ENCODE measurements at places on chromosomes 4 and X.

- no peak for DNase-seq
Measured at GRCh38 chrX:120999413-120999812, 13.9 kb upstream of the CT47A1 start.

- DNase-seq = no peak
Measured at GRCh38 chr4:62133977-62134376, 933.9 kb downstream of the ADGRL3 start.

- peak; percentile 65 for DNase-seq
Measured at GRCh38 chr4:36351082-36351666, 69.8 kb downstream of the DTHD1 start.

DNA sequence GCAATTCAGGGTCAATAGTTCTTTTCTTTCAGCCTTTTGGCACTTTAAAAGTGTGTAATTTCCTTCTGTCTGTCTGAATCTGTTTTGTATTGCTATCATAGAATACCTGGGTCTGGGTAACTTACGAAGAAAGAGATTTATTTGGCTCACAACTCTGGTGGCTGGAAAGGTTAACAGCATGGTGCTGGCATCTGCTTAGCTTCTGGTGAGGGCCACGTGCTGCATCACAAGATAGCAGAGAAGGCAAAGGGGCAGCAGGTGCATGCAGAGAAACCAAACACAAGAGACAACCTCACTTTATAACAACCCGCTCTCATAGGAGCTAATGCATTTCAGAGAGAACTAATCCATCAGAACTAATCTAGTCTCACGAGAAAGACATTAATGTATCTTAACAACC is 18.8 kb downstream of the RGN start:
- DNase-seq = no peak

- DNase-seq = no peak
Measured at GRCh38 chrX:155053656-155054055, 17.3 kb downstream of the CMC4 start.

DNA sequence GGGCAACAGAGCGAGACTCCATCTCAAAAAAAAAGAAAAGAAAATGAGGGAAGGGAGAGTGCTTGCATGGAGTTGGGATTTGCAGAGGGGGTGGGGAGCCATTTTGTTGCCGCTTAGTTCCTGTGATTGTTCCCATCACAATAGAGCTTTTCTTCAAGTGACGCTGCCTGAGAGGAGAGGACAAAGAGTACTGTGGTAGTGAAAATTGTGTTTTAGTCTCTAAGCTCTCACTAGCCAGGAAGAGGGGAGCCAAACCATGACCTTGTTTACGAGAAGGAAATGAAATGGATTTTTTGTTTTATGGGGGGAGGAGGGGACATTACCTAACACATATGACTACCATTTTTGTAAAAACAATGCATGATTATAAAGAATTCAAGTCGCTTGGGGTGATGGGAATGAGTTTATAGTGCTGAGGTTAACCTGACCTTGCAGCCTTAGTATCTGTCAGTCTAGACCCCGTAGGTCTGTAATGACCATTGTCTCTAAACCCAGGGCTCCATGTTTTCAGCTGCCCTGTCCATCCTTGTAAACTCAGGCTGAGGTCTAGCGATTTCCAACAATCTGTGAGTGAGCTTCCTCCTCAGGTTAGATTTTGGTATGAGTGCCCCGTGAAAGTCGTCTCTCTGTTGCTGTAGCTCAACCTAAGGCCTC is 18.8 kb downstream of the SRD5A3 start:
- DNase-seq = no peak

- DNase-seq = no peak
Measured at GRCh38 chrX:103585411-103586313, at the start of gene TCEAL4. TCEAL4 (plus strand) TSS chrX:103585515; CDS start chrX:103586676, 1,161 bp downstream.

DNA sequence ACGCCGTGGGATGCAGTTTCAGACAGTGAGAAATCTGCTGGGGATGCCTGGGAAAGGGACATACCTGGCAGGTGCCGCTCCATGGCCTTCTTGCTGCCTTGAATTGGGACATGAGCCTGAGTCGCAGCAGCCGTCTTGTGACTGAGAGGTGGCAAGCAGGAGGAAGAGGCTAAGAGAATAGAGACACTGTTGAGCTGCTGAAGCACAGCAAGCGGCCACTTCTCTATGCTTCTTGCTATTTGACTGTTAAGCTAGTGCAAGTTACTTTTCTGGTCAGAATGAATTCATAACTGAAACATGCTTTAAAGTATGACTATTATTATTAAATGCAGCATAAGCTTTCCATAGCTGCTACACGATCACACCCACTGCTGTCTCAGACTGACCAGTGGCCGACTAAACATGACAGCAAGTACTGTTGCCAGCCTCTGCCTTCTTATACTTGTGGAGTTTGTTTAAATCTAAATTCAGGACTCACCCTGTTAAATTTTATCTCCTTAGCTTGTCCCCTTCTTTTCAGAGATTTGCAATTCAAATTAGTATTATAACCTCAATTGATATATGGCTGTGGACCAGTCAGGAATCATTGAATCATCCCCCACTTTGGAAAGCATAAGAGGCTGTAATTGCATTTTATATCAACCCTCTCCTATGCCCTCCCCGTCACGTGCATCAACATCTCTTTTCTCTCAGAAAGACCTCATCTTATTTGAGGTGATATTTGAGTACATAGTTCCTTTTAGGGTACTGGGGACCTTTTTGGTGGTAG is 24.8 kb upstream of the ACSL1 start:
- no peak for DNase-seq

DNA sequence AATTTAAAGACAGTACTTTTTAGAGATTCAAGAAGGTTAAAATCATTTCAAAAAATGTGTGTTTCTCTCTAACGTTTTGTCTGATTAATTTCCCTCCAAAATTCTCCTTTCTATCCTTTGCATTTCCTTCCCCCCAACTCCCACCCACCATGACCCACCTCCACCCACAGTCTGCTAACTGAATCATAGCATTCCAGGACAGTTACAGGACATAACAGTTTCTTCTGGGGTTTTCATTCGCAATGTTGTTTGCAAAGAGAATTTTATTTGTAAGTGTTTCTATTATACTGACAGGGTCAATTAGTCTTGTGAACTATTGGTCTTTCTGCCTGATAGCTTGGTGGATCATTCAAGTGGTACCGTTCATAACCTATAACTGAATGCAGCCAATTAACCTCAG is 53.7 kb downstream of the ANAPC10 start:
- DNase-seq = no peak

DNA sequence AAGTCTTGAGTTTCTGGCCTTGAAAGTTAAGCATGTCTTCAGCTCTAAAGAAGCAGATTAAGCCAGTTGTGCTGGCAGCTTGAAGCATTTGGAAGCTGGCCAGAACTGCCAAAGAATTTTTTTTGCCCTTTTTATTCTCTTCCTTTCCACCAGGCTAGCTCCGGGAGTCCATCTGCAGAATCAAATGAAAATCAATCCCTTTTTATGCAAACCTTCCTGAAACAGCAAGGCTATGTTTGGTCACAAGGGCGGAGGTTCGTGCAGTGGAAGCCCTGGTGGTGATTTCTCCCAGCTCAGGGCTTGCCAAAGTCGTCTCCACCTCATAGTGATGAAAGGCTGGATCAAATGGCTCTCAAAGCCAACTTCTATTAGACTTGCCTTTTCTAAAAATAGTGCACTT is 21.6 kb upstream of the C4orf54 start:
- no peak for DNase-seq

DNA sequence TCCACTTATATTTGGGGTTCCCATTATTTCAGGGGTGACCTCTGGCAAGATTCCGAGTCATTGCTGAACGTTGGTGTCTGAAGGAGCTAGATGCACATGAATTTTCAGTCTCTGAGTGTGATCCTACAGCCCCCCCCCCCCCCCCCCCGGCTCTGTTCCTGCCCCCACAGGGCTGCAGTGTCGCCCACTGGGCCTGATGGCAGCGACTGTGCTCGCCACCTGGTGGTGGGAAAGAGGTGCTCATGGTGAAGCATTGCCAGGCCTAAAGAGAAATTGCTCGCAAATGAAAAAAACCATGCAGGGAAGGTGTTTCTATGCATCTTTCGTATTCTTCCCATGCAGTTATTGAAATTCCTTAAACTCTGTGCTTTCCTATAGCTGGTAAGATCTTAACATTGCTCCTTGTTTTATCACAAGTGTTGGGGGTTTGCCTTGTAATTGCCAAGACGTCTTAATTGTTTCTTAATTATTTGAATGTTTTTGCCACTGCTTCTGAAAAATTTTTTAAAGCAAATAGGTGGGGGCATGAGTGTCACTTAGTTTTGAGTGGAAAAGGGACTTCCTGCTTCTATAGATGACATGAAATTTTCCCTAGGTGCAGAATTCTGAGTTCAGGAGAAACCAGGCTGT is 63.2 kb downstream of the CLDN22 start:
- DNase-seq = peak; percentile 9

GRCh38 chr4:105135785-105136184 is 10.9 kb upstream of the TET2 start:
- no peak for DNase-seq

GRCh38 chr4:143961075-143961474 is 55.7 kb upstream of the GYPE start:
- DNase-seq = no peak

DNA sequence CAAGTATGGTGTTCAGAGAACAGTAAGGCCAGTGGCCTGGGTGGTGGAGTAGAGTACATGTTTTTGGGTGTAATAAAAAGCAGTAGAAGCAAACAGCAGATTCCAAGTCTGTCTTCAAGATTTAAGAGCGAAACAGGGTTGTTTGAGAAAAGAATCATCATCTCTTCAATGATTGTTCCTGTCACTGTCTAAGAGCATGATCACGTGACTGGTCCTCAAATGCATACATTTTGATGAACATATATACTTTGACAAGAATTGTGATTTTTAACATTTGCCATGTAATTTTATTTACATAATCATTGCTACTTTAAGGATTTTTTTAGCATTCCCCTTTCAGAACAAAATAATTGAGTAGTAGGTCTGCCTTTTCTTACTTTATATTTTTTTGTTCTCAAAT is 252.6 kb upstream of the GPR101 start:
- no peak for DNase-seq

DNA sequence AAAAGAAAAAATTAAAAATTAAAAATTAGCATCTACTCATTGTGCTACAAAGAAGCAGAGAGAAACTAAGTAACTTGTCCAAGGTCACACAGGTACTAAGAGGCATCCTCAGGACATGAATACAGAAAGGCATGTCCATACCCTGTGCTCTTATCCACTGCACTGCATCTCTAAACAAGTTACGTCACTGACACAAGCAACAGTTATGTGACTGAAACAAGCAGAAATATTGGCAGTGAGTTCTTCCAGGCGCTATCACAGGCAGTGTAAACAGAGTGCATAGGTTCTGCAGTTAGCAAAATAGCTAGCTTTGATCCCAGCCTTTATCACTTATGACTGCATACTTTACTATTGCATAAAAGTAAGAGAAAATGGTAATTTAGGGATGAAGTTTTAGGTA is 7.9 kb downstream of the VEGFC start:
- DNase-seq = no peak

GRCh38 chrX:115367455-115367854 is 77.9 kb downstream of the LUZP4 start:
- no peak for DNase-seq

GRCh38 chr4:3203971-3204431 is 45.0 kb upstream of the MSANTD1 start:
- no peak for DNase-seq

DNA sequence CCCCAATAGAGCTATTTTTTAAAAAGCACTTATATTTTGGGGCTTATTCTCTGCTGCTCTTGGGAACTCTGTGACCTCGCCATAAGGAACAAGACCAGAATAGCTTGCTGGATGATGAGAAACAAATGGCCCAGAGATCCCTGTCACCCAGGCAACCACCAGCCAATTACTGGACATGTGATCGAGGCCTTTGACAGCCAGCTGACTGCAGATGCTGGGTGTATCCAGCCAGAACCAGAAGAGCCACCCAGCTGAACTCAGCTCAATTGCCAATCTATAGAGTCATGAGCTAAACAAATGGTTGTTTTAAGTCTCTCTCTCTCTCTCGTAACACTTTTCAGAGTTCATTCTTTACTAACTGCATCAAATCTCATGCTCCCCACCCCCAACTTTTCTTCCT is 24.4 kb upstream of the CITED1 start:
- no peak for DNase-seq

DNA sequence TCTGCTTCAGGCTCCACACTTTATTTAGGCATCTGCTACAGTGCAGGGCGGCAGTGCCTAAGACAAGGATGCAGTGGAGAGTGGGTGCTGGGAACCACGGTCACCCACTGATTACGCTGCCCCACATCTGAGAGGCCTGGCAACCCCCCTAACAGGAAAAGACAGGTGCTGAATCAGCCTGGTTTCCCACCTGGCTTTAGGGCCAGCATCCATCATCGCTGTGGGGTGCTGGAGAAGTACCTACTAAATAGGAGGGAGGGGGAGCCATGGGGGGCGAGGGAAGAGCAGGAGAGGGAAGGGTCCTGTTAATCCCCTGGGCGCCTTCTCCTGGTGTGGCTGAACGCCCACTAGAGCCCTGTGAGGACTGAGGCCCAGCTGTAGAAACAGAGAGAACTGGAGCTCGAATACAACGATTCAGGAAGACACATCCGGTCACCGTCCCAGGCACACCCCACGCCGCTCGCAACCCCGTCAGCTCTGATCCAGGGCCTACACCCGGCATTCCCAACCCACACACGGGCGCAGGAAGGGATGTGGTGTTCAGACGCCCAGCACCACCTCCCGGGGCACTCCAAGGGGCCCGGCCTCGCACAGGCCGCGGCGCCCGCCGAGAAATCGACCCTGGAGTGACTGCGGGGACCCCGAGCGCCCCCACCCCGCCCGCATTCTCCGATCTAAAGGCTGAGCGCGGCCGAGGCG is 554 bp downstream of the DCTD start:
- DNase-seq = peak; percentile 12

- no peak for DNase-seq
Measured at GRCh38 chr4:110878413-110878812, 255.5 kb upstream of the PITX2 start.

Data from stimulated activated CD4-positive, alpha-beta T cell treated with anti-CD3 and anti-CD28 coated beads, Interleukin-2, amount 100 ng/mL, for 4 hours (primary cell).